Left cardiac atrium (tissue), 4 donors: ENCODE measurements at places on chromosomes 2 and 18. TPM values are rescaled to one million over a fixed set of nuclear protein-coding genes. Genes with fewer than 3 reads are reported as not detected.

INHBB gene
- 3.9 TPM for total RNA-seq

GRCh38 chr18:70280007-70280925, 8.6 kb upstream of the SOCS6 start:
- no peak for DNase-seq

NXPH2 gene
- not detected for total RNA-seq

HAAO gene
- 3.4 TPM for total RNA-seq

- DNase-seq = no peak
These were observed 316.2 kb upstream of the MGAT5 start for GRCh38 chr2:133937669-133938068.
